ENCODE measurements at places on chromosomes 12 and 14.
A peak's percentile ranks its signal among the peaks of the same experiment; 100 is the strongest.

DNA sequence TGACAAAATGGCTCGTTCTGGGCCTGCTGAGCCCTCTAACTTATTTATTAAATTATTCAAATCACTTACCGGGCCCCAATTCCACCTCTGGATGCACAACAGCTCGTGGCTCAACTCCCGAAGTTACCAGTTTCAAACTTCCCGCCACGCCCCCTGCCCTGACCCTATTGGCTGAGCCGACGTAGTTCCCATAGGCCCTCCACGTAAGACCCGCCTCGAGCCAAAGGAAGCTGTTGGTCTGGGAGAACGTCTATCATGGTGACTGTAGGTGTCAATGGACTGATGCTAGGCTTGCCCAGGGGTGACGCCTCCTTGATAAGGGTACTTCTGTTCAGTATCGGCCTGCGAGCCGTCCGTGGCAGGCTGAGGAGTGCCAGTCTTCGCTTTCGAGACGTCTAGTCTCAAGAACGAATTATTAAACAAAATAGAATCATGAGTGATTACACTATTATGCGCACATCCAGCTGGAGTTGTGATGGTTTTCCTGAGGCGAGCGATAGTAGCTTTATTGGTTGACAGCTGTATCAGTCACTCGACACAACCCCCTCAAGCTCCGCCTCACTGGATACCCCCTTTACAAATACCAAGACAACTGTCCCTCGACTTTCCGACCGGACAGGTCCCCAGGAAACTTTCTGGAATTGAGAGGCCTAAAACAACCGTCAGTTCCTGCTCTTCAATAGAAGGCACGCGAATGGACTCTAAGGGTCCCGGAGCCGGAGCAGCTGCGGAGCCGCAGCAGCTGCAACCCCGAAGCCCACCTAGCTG lies at the start of gene CDCA3:
Gene CDCA3 (minus strand): TSS at position 134 of the 768 bp plus-strand sequence. CDS start 334 bp downstream, outside the sequence.
- DNase-seq, result peak; percentile 97

- DNase-seq, result no peak
Observed at GRCh38 chr12:88784166-88784565, 203.9 kb upstream of the KITLG start.

DNA sequence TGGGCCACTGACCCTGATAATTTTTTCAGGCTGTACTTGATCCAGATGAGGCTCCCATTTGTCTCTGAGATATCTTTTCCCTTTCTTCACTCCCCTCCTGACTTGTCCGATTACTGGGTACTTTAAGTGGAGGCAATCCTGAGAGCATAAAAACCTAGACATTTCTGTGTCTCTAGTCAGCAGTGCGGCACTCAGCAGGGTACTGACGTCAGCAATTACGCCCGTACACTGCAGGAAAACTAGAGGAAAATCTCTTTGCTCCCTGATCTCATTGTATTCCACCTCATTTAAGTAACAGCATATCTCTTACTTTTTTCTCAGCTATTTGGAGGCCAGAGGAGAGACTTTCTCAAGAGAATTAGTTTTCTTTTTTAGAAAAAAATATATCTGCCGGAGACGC lies 315.5 kb upstream of the OR4E1 start:
- DNase-seq, result no peak

GRCh38 chr12:68432622-68433021 lies 100.5 kb upstream of the MDM1 start:
- no peak for DNase-seq
